Putamen (tissue), 1 donor: ENCODE measurements at places on chromosomes 12 and 14.
A peak's percentile ranks its signal among the peaks of the same experiment; 100 is the strongest.

GRCh38 chr14:61558271-61558670, 137.0 kb upstream of the HIF1A start:
- DNase-seq = no peak

GRCh38 chr14:74756326-74756725, 6.8 kb upstream of the YLPM1 start:
- DNase-seq = no peak

DNA sequence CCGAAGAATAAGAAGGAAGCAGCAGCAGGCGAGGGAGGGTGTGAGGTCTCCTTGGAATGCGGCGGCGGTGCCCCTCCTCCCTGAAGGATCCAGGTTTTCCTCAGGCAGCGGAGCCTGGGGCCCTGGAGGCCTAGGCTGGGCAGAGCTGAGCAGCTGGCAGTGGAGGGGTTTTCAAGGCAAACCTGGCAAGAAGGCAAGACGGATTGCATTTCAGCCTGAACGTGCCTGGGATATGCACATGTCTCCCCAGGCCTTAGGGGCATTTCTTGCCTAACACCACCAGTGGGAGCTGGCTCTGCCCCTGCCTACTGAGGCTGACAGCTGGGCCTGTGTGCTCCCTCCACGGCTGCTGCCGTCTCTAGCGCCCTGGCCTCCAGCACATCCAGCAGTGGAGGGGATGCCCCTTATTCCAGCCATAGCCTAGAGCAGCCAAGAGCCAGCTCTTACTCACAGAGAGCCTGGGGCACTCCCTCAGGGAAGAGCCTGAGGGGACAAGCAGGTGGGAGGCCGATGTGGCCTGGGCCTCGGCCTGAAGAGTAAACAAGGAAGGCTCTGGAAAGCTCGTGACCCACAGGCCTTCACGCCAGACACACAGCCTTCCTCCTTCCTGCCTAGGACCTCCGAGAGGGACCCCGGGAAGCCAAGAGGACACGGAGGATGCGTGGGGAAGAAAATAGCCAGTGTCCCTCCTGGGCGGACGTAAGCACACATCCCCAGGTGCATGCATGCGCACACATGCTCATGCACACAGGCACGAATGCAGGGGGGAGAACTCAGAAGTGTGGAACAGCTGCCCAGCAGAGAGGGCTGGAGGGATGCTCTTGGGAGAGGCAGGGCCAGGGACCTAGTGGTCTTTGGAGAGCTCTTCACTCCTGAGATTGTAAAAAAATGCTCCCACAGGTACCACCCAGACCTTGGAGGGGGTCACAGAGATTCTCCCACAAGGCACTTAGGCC, 23.0 kb upstream of the EIF2B2 start:
- no peak for DNase-seq

DNA sequence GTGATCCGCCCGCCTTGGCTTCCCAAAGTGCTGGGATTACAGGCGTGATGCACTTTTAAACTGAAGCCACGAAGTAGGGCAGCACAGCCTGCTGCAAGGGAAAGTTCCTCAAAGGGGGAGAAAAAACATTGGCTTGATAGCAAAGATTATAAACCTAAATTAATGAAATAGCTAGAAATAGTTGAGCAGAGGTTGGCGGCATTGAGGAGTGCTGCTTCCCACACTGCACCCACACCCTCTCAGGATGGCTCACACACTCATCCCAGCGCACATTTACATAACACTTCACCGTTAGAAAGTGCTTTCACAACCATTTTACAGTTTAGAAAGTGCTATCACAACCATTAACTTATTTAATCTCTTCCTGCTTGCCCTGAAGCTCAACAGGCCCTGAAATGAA, 44.4 kb upstream of the TCL1A start:
- peak; percentile 80 for DNase-seq

GRCh38 chr12:88471331-88472045, 108.8 kb downstream of the KITLG start:
- DNase-seq = no peak

GRCh38 chr12:12239127-12239526, 27.7 kb downstream of the LRP6 start:
- no peak for DNase-seq

DNA sequence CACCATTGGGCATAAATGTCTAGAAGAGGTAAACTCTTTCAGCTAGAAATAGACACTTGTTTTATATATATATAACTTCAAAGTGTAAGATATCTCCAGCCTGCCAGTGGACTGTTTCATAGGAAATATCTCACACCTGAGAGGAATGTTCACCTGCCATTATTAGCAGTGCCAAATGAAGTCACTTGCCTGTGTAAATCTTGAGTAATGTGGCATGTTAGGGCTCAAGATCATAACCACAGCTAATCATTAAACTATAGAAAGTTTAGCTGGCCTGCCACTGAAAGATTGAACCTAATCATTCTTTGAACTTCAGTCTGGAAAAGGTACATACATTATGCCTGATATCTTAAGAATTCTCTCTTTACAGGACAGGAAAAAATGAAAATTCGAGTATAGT, 25.5 kb upstream of the KCNJ8 start:
- DNase-seq = no peak

GRCh38 chr12:71865166-71865713, 25.7 kb downstream of the TBC1D15 start:
- DNase-seq = no peak

GRCh38 chr14:26525085-26525484, 72.7 kb downstream of the NOVA1 start:
- DNase-seq = no peak

GRCh38 chr12:115044073-115044472, 360.1 kb upstream of the TBX3 start:
- no peak for DNase-seq

- DNase-seq = no peak
Measured at GRCh38 chr14:95523815-95524448, 7.5 kb upstream of the SYNE3 start.
